ENCODE measurements at places on chromosomes 7 and 10. TPM values are rescaled to one million over a fixed set of nuclear protein-coding genes. Genes with fewer than 3 reads are reported as not detected.

NPSR1 gene
- not detected for total RNA-seq

GRCh38 chr10:92822964-92823363 is 25.4 kb upstream of the EXOC6 start:
- DNase-seq: peak; percentile 61

GRCh38 chr7:106553446-106553836 is 107.5 kb downstream of the CCDC71L start:
- DNase-seq: no peak

GRCh38 chr10:124492266-124492665 is 30.6 kb downstream of the LHPP start:
- no peak for DNase-seq

GRCh38 chr7:111532625-111533024 is 29.7 kb downstream of the IMMP2L start:
- no peak for DNase-seq

OGA gene
- total RNA-seq: 65.0 TPM

DNA sequence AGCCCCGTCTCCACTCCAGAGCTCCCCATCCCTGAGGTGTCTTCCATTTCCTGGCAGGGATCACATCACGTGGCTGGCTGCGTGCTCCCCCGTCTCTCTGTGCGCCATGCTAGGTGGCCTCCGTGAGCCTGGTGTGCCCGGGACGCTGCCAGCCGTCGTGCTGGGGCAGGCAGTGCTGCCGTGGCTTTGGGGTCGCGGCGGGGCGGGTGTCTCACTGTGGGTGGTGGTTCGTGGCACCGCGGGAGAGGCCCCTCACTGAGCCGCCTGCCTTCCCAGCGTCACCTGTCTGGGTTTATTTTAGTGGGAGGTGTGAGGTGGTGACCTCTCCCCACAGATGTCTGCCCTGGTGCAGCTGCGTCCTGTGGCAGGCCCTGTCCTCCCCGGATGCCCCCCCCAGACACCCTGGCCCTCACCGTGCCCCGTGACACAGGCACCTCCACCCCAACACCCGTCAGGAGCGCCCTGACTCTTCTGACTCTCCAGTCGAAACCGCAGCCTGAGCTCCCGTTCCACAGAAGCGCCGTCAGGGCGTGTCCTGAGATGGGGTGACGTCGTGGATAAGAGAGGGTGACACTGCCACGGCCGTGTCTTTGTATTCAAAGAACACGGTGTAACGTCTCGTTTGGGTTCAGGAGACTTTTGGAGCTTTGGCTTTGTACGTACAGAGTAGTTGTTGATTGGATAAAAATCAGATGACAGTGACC is 18.0 kb downstream of the GET4 start:
- no peak for DNase-seq

DNAH11 gene
- not detected for total RNA-seq

DNA sequence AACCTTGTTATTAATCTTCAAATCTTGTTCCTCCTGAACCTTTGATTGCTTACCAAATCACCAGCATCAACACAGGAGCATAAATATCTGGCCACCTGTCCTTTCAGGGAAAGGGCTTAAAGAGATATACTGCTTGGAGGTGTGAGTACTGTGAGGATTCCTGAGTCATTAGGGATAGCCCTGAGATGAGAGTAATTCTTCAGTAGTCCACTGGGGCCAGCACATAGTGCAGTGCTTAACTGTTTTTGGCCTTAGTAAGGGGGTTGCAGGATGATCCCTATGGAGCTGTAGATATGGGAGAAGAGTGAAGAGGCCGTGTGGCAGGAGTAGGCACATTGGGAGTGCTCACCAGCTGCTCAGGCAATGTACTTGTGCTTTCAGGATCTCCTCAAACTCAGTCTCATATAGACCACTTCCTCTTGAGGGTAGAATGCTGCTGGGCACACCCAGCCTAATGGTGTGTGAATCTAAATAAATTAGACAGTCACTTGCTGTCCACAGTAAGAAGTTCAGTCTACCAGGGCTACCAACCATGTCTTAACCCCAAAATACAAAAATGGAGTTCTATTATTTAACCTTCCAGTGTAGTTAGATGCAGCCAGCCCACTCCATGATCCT is 26.5 kb upstream of the GPR141 start:
- no peak for DNase-seq

TEX47 gene
- not detected for total RNA-seq

DNA sequence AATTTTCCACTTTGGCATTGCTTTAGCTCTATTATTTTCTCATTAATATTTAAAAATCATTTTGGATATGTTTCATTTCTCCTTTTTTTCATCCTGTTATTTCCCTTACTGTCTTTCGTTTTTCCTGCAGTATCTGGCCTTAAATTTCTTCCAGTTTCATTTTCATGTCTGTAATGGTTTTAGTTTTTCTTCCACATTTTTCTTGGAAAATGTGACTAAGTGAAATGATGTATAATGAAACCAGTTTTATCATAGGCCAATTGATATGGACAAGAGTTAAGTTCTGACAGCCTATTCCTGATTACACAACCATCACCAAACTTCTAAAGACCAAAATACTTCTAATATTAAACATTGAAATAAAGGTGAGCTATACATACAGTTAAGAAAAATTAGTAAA is 158.5 kb downstream of the LHFPL3 start:
- no peak for DNase-seq

LRWD1 gene
- total RNA-seq: 24.9 TPM

DNA sequence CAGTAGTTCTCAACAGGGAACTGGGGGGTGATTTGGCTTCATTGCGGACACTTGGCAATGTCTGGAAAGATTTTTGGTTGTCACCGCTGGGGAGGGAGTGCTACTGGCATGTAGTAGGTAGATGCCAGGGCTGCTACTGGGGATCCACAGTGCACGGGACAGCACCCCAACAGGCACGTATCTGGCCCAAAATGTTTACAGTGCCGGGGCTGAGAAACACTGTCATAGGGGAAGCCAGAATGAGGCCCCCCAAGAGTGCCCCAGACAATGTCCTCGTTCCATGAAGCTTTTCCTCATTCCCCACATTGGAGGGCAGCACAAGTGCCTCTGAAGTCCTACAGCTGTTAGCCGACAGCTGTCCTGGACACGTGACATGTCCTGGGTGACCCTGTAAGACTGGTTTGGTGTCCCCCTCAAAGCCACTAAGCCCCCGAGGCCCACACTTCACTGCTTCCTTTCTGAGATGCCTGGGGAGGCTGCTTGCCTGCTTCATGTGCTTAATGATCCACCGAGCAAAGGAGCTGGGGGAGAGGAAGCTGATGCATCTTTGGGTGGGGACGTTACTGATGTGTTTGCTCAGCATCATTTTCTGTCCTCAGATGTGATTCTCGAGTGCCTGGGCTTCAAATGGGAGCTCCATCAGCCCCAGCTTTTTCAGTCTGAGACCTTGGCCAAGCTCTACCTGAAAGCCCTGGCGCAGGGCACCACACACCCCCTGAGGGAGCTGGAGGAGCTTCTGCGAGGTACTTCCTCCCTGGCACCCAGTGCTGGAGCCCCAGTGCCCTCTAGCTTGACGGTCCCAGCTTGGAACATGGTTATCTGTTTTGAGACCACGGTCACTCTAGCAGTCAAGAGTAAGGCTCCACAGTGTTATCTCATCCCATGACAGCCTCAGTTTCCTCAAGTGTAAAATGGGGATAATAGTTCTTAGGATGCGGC is 14.7 kb downstream of the BTBD16 start:
- DNase-seq: no peak

LMOD2 gene
- not detected for total RNA-seq

DNA sequence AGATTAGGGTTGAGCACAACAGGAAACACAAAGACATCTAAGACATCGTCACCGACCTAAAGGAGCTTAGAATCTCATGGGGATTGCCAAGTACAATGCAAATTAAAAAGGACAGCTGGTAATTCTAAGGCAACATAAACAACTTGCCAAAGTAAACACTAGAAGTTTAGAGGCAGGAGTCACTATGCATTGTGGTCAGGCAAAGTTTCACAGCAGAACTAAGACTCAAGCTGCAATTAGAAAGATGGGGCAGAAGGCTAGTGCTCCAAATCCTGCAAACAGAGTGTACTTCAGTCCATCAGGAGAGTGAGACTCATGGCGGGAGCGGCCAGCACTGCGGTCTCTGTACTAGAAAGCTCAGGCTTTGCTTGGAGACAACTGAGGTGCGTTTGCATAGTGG is 52.7 kb downstream of the HIPK2 start:
- no peak for DNase-seq

LOXL4 gene
- not detected for total RNA-seq

ADIRF gene
- not detected for total RNA-seq

- peak; percentile 73 for DNase-seq
These were observed 12.0 kb upstream of the MARVELD1 start for GRCh38 chr10:97701438-97702069.

- no peak for DNase-seq
These were observed 150.9 kb downstream of the SEMA3A start for GRCh38 chr7:84043661-84044191.

DNA sequence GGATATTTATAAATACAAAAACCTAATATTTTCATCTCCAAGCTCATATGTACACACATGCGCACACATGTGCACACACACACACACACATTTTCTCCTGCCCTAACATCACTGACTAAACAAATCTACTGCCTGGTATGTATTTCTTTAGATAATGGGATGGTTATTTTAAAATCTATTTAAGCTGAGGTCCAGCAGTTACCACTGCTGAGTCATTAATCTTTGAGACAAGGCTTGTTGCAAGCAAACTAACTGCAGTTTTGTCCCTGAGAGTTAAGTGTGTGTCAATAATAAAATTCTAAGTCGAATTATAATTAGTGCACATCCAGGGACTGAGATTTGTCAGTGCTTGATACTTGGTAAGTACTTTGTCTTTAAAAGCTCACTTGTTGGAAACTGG is 135.1 kb downstream of the VPS50 start:
- DNase-seq: no peak

DNA sequence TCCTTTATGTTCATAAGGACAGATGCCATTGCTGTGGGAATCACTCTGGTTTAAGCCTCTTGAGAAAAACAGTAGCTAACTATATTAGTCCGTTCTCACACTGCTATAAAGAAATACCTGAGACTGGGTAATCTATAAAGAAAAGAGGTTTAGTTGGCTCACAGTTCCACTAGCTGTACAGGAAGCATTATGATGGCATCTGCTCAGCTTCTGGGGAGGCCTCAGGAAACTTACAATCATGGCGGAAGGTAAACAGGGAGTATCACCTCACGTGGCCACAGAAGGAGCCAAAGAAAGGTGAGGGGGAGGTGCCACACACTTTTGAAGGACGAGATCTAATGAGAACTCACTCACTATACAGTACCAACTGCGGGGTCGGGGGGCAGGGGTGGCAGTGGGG is 2.9 kb upstream of the CAV2 start:
- no peak for DNase-seq

DNA sequence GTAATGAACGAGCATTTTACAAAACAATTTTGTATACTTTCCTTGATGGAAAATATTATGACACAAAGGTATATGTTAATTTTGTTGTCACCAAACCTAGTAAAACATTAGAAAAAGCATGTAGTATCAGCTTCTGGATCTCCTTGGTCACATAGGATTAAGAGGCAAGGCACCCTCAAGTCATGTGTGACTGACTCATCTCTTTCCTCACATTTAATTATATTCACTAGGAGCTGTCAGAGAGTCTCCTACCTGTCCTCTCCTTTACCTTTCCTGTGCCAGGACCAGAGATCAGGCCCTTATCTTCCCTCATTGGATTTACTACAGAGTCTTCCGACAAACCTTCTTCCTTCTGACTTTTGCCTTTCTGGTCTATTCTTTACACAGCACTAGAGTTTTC is 111.3 kb upstream of the RPA3 start:
- DNase-seq: no peak

DNA sequence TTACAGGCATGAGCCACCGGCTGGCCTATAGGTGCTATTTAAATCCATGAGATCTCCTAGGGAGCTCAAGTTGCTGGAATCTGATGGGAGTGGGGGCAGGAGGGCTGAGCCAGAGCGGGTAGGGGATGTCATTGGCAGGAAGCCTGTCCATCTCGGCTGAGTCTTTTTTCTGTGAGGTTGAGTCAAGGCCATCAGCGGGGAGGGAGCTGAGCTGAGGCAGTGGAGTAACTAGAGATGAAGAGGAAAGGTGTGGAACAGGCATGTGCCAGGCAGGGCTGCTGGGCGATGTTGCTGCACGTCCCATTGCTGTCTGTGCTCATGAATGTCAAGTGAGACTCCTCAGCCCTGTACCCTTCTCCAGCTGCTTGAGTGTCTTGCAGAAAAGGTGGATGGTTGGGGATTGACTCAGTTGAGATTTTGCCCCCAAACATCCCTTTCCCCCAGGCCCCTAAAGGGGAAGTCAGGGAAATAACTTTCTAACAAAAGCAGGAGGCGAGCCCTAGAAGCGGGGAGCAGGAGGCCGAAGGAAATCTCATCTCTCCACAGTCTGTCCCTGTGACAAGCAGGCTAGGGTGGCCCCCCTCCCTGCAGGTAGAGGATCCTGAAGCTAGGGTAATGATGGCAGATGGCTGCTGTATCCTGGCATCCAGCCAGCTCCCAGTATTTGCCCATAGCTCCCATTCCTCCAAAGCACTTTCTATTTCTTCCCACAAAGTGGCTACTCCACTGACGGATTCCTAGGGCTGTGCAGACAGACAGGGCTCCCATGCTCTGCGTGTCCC is 5.4 kb downstream of the ATP6V1F start:
- DNase-seq: no peak

- peak; percentile 73 for DNase-seq
These were observed 53.8 kb downstream of the WDR37 start for GRCh38 chr10:1109795-1110673.

GJC3 gene
- not detected for total RNA-seq

DNA sequence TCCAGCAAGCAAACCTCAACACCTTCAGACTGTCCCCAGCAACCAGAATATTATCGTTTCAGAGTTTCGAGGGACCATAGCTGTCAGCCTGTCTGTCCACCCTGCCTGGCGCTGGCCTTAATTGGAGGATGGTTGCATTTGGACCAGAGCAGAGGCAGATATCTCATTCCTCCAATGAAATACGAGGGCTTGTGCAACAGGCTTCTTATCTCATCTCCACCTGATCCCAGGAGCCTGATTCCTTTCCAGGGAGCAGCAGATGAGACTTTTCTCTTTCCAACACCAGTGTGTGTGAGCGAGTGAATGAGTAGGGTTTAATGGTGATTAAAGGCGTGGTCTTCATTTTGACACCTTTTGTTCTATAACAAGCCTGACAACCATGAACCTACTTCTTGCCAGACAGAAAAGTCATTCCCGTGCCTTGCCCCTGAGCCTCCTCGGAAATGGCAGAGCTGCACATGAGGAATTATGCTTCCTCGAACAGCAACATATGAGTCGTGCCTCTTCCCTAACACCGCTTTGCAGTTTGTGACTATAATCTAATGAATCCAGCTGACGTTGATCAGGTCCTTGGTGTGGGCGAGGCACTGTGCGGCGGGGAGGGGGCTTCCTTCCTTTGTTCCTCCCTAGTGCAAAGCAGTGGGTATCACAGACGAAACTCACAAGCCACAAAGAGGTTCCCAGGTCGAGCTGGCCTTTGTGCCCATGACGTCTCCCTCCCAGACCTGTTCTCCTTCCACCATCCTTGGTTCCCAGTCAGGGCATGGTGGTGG is 147.4 kb downstream of the CUX1 start:
- DNase-seq: no peak

GRCh38 chr10:386771-387592 is 251.7 kb downstream of the ZMYND11 start:
- no peak for DNase-seq

SHTN1 gene
- not detected for total RNA-seq

All from Karpas-422 (cell line).